ENCODE measurements at places on chromosomes 5 and 9. TPM values are rescaled to one million over a fixed set of nuclear protein-coding genes. Genes with fewer than 3 reads are reported as not detected.

- peaks cover 8% of the 10 kb centered on the region for H3K27me3 ChIP-seq
- no peaks in the 10 kb centered on the region for H3K36me3 ChIP-seq
- H3K4me1 ChIP-seq, result no peaks in the 10 kb centered on the region
- no peak overlapping the region for H3K27ac ChIP-seq
- no peak for DNase-seq
Observed at GRCh38 chr5:75616371-75616881, 5.2 kb downstream of the ANKDD1B start.

DNA sequence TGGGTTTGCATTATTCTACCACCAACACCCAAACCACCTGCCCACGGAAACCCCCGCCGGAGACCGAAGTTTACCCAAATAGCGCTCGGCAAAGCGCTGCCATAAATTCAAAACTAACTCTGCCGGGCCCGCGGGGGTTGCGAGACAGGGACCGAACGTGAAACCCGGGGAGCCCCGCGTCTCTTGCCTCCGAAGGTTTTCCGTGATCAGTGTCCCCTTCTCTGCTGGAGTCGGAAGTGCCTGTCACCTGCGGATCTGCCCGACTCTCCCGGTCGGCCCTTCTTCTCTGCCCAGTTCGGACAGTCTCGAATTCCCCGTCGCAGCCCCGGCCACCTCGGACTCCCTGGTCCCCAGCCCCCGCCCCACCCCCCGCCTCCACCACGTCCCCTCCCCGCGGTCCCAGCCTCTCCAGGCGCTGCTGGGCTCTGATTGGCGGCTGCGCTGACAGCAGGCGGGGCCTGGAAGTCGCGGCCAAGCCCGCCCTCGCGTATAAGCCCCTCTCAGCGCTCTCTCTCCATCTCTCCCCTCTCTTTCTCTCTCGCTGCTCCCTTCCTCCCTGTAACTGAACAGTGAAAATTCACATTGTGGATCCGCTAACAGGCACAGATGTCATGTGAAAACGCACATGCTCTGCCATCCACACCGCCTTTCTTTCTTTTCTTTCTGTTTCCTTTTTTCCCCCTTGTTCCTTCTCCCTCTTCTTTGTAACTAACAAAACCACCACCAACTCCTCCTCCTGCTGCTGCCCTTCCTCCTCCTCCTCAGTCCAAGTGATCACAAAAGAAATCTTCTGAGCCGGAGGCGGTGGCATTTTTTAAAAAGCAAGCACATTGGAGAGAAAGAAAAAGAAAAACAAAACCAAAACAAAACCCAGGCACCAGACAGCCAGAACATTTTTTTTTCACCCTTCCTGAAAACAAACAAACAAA lies at the start of gene RORB:
TSS of gene RORB (plus strand) at position 517 of the 929 bp plus-strand sequence. CDS start 642 bp downstream, outside the sequence.
- peak; percentile 66 for DNase-seq
- no peak within 1 kb of the TSS for H3K27ac ChIP-seq
- H3K4me1 ChIP-seq, result peaks cover 26% of the 10 kb centered on the region
- peak within 1 kb of the TSS; percentile 82 for H3K4me3 ChIP-seq
- H3K27me3 ChIP-seq, result peaks cover 49% of the 10 kb centered on the region

Gene LCN2
- not detected for total RNA-seq

Gene PDE6A
- total RNA-seq, result not detected

Gene NR6A1
- total RNA-seq, result 1.1 TPM

Gene ADGRD2
- total RNA-seq, result not detected

GRCh38 chr5:164358531-164359259 lies 853.3 kb downstream of the MAT2B start:
- H3K36me3 ChIP-seq, result no peaks in the 10 kb centered on the region
- no peak for DNase-seq
- H3K4me1 ChIP-seq, result no peaks in the 10 kb centered on the region
- H3K27me3 ChIP-seq, result no peaks in the 10 kb centered on the region

DNA sequence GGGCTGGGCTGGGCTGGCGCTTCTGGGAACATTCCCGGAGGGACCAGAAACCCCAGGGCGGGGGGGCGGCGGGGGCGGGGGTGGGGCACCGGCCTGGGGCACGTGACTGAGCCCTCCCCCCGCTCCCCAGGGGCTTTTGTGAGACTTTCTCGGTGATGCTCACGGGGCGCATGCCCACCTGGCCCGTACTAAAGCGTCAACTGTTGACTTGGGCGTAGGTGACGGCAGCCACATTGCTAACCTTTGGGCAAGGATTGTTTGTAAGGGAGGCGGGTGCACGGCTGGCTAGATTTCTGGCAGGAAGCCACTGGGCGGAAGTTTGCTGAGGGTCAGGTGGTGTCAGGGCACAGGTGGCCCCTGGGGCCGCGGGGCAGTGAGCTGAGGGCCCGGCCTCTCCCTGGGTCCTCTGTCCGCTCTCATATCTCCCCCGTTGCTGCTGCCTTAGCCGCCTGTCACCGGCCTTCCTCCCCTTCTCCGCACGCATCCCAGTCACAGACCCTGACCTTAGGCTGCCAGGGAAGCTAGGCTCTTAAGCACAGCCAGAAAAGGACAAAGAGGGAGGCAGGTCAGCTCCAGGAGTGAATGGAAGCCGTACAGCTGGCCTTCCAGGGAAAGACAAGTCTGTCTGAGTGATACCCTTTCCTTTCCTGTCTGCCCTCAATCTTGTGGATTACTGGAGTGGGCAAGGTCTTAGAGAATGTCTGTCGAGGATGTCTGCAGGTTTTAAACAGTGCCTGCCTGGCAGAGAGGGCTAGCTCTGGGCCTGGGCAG lies 812 bp downstream of the CACFD1 start:
- no peaks in the 10 kb centered on the region for H3K36me3 ChIP-seq
- H3K27ac ChIP-seq, result peak overlapping the region; percentile 72
- H3K4me1 ChIP-seq, result peaks cover 8% of the 10 kb centered on the region
- peak; percentile 66 for DNase-seq
- peak overlapping the region; percentile 61 for H3K4me3 ChIP-seq

DNA sequence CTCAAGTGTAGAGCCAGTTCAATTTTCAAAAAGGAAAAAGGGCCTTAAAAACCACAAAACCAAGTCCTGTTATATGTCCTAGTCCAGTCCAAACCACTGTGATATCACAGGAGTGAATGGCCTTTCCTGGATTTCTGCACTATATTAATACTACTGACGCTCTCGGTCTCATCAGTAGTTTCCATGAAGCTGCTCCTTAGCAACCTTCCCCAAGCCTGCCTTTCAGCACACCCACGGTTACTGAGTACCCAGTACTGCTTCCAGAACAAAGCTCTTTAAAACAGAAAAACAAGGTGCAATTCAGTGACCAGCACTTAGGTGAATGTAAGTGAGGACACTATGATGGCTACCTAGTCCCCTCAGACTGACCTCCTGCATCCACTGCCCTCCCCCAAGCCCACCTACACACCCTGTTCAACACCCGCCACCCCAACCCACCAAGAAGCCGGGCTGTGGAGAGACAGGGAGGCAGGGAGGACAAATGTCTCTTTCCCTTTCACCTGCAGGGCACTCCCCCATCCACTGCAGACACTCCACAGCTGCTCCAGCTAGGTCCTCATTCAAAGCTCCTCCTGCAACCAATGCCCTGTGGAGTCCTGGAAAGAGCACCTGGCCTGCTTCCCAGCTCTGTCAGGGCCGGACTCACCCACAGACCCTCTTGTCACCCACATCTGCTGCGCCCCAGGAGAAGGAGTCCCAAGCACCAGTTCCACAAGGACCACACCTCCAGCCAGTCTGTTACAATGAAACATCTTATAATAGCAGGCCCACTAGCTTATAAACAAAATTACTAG lies 25.9 kb downstream of the PSMB7 start:
- H3K4me1 ChIP-seq, result peaks cover 58% of the 10 kb centered on the region
- no peaks in the 10 kb centered on the region for H3K27me3 ChIP-seq
- no peak overlapping the region for H3K4me3 ChIP-seq
- peak overlapping the region; percentile 21 for H3K27ac ChIP-seq
- no peak for DNase-seq

DNA sequence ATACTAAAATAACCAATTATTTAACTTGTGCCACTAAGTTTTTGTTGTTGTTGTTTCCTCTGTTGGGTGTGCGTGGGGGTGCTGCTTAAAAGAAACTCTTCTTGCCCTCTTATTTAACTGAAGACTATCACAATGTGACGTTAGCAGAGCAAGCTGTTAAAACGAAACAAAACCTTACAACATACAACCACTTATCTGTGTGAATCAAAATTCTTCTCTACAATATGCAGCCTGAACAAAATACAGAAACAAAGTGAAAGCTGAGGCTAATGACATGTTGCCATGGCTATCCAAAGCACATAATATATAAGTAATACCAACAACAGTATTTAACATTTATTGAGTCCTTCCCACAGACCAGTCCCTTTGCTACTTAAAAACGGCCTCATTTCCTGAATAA lies 291.0 kb downstream of the FBXL17 start:
- H3K27ac ChIP-seq, result no peak overlapping the region
- H3K4me3 ChIP-seq, result no peak overlapping the region
- no peaks in the 10 kb centered on the region for H3K4me1 ChIP-seq
- H3K36me3 ChIP-seq, result peaks cover 1% of the 10 kb centered on the region
- no peaks in the 10 kb centered on the region for H3K27me3 ChIP-seq

Gene TAS2R1
- not detected for total RNA-seq

Gene MRPL22
- total RNA-seq, result 80.4 TPM

Gene ACOT12
- total RNA-seq, result not detected

DNA sequence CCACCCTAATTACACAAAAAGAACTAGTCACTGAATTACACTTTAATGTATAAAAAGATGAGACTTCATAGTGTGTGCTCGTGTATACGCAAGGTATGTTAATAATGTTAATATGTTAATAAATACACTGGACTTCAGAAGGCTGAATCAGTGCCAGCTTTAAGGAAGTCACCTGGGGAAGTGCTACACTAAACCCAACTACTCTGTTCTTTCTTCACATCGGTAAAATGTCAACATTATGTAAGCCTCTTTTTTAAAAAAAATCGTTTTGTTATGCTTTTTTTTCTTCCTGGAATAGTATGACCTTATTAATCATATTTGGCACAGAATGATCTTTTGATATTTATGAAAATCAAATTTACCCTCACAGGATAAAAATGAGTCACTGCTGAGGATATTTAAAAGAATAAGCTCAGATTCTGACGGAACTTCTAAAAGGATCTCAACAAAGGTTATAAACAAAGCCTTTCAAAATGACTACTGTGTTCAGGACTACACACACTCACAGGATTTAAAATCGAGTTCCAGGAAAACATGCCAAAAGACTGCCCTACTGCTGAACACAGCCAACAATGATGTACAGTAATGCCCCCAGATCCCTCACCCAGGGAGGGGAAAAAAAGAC lies 75.9 kb downstream of the AUH start:
- H3K27me3 ChIP-seq, result no peaks in the 10 kb centered on the region
- peaks cover 36% of the 10 kb centered on the region for H3K36me3 ChIP-seq
- peaks cover 11% of the 10 kb centered on the region for H3K4me1 ChIP-seq
- peak overlapping the region; percentile 36 for H3K27ac ChIP-seq
- no peak overlapping the region for H3K4me3 ChIP-seq

GRCh38 chr9:72649127-72649442 lies 127.7 kb downstream of the TMC1 start:
- no peak overlapping the region for H3K4me3 ChIP-seq
- peaks cover 3% of the 10 kb centered on the region for H3K4me1 ChIP-seq
- H3K27me3 ChIP-seq, result peaks cover 11% of the 10 kb centered on the region
- no peaks in the 10 kb centered on the region for H3K36me3 ChIP-seq
- DNase-seq, result no peak
- no peak overlapping the region for H3K27ac ChIP-seq

Gene FOXD4L5
- total RNA-seq, result not detected

Gene SECISBP2
- total RNA-seq, result 40.4 TPM

All from activated CD8-positive, alpha-beta T cell treated with anti-CD3 and anti-CD28 coated beads for 36 hours (primary cell).